ENCODE measurements at places on chromosomes 4 and X.

DNA sequence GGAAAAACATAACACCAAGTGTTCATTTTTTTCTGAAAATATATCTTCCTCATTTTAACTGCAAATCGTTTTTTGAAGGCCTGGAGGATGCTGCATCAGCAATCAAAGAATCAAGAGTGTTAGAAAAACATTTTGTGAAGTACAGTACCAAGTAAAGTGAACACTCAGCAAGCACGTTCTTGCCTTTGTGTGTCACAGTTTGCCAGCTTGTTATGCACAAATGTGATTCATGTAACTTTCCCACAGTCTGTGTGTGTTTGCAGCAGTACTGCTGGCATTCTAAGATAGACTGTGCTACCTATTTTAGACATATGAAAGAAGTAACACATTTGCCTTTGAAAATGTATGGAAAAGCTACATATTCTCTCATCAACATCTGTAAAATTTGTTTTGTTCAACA lies 1617.7 kb downstream of the RPA4 start:
- no peak for DNase-seq

DNA sequence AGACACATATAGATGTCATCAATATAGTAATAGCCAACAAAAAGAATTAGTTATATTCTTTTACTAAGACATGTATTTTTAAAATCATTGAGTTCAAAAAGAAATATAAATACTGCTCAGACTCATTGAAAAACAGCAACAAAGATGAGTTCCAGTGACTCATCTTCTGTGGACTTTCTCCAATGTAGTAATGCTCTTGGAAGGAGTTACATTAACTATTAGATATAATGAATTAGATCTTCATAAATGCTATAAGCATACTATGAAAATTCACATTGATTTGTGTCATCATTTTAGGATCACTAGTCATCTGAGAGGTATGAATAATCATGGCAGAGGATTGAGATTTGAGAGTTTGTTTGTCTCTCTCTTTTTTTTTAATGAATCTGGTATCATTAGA lies 547.8 kb upstream of the PCDH7 start:
- no peak for DNase-seq

- no peak for DNase-seq
Observed at GRCh38 chr4:182975806-182976205, 58.6 kb upstream of the DCTD start.

DNA sequence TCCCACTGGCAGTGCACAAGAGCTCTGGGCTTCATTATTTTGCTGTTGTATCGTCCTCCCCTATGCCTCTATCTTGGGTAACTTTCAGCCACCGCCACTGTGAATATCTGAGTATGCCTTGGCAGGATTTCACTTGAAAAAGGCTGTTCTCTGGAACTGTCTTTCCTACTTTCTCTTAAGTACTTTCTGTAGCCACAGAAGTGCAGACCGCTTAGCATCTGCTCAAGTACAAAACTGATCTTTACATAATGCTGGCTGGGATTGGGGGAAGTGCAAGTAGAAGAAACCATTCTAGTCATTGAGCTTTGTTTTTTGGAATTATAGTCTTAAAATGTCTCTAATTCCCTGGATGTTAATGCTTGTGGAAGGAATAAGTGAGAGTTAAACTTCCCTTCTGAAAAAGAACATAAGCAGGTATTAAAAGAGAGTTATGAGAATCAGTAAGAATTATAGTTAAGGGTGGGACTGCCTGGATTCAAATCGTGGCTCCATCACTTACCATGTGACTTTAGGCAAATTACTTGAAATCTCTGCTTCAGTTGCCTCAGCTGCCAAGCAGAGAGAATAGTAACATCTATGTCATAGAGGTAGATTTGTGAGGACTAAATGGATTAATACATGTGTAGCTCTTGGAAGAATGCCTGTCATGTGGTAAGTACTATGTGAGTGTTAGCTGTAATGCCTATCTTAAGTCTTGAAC lies 77.5 kb downstream of the MID1IP1 start:
- DNase-seq: no peak

DNA sequence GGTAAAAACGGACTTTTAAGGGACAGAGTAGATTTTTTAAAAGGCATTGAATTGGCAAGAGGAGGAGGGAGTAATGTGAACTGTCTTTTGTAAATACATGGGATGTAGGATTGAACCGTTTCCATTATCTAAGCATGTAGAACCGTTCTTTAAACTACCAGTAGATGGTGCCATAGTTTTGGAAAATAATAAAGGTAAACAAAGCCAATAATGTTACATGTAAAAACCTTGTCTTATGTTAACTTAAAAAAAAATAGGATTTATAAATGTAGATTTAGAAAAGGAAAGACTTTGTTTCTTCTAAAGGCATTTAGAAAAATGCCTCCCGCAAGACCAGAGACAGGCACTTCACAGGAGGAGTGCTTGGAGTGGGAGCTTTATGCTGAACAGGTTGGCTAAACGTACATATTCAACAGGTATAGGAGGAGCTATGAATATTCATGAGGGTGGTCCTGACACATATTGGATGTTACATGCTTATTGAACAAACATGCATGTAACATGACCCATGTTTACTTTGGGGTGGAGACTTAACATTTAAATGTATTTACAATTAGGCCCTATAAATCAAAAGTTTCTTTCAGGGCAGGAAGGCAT lies 45.5 kb upstream of the FAM241A start:
- DNase-seq: no peak

- peak; percentile 49 for DNase-seq
Observed at GRCh38 chrX:10615931-10616774, 4.2 kb downstream of the MID1 start.

DNA sequence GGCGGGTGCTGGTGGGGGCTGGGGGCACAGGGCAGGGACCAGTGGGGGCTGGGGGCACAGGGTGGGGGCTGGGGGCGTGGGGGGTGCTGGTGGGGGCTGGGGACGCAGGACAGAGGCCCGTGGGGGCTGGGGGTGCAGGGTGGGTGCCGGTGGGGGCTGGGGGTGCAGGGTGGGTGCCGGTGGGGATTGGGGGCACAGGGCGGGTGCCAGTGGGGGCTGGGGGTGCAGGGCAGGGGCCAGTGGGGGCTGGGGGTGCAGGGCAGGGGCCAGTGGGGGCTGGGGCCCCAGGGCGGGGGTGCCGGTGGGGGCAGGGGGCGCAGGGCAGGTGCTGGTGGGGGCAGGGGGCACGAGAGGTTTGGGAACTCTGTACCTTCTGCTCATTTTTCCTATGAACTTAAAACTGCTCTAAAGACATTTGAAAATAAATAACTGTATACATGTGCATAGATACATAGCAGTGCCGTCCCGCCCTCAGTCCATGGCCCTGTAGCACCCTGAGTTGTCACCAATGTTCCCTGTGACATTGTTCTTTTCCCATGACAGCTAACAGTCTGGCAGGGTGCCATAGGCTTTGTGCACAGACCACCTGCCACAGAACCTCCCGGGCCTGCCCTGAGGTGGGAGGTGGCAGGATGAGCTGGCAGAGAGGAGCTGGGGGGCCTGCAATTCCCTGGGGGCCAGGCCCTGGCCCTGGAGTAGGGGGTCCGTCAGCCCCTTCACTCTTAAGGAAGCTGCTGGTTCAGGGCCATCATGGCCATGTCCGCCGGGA lies 35.6 kb upstream of the ADRA2C start:
- no peak for DNase-seq

GRCh38 chr4:77618383-77619241 lies 13.0 kb downstream of the CXCL13 start:
- peak; percentile 79 for DNase-seq

DNA sequence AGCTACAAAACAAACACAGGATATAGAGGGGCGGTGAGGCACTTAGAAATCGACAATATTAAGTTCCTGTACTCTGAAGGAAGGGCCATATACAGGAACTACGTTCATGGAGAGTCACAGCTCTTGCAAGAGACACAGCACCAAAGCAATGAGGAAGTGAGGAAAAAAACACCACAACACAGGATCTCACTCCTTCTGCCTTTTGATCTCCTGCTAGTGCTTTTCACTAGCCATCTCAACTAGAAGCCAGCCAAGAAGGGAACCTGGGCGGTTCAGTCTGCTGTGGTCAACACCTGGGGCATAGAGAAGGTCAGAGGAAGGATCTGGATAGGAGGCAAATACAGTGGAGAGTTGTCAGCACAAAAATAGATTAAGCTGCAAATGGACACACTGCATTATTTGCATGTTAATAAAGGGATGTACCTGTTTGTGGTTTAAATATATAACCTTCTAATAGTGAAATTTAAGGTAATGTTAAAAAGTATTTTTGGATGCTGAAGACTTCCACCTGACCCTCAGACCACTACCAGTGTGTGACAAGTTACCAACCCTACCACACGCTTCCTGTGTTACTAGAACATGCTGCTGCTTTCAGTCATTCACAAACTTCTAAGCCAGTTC lies 104.6 kb downstream of the DTHD1 start:
- DNase-seq: no peak

- DNase-seq: no peak
Observed at GRCh38 chrX:104318330-104319009, 63.7 kb upstream of the ESX1 start.

GRCh38 chr4:53497487-53498244 lies 93.6 kb downstream of the LNX1 start:
- DNase-seq: peak; percentile 57

- no peak for DNase-seq
Observed at GRCh38 chr4:188960411-188961093, 821.3 kb downstream of the TRIML1 start.

- DNase-seq: no peak
Observed at GRCh38 chr4:70667740-70668535, 1.6 kb upstream of the JCHAIN start.

- DNase-seq: no peak
Observed at GRCh38 chrX:85115252-85115651, 111.6 kb downstream of the APOOL start.

- no peak for DNase-seq
Observed at GRCh38 chr4:168831585-168831918, 178.5 kb downstream of the CBR4 start.

DNA sequence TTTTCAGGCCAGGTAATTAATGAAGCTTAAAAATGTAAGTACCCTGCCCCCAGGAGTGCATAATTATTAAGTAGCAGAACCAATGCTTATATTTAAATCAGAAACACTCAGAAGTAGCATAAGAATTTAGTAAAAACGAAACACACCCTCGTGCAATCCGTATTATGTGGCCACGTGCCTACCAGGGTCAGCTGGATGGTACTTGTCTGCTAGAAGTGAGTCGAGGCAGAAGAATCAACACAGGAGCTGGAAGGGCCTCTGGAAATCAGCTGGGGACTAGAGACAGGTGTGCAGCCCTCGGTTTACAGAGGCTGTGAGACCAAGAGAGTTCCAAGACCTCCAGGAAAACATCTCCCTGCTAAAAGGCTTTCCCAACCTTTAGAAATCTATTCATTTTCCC lies 559 bp upstream of the FAM47E start:
- no peak for DNase-seq

DNA sequence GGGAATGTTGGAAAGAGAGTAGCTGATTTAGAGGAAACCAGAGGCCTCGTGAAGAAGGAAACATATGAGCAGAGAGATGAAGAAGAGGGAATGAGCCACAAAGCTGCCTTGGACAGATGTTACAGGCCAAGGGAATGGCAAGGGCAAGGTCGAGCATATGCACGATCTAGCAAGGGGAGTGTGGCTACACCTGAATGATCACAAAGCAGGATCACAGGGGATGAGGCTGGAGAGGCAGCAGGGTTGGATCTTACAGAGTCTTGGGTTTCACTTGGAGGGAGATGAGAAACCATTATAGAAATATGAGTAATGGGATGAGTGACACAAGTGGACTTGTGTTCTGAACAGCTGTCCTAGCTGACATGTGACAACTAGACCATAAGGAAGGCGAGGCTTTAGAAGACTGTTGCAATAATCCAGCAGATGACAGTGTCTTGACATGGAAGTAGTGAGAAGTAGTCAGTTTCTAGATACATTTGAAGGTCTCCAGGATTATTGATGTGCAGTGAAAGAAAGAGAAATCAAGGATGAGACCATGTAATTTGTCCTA lies 58.7 kb downstream of the RASGEF1B start:
- DNase-seq: no peak

DNA sequence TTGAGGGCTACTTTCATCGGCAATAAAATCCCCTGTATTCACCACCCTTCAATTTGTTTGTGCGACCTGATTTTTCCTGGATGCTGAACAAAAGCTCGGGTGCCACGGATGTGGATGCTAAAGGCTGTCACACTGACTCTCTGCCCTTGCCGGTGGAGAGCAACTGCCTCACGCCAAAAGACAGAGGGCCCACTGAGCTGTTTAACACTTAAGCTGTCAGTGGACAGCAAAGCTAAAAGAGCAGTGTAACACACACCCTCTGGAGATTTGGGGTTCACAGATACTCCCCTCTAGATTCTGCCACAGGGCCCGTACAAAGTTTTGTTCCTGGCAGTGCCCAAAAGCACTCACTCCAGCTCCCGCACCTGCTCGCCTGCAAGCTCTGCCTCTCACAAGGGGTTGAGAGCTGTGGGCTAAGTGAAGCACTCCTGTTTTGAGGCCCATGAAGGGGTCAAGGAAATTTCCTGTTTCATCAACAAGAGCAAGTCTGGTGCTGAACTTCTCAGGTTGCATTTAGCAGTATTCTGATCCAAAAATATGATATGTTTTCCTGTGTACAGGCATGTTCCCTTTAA lies 1571.9 kb downstream of the ADGRL3 start:
- DNase-seq: peak; percentile 50

DNA sequence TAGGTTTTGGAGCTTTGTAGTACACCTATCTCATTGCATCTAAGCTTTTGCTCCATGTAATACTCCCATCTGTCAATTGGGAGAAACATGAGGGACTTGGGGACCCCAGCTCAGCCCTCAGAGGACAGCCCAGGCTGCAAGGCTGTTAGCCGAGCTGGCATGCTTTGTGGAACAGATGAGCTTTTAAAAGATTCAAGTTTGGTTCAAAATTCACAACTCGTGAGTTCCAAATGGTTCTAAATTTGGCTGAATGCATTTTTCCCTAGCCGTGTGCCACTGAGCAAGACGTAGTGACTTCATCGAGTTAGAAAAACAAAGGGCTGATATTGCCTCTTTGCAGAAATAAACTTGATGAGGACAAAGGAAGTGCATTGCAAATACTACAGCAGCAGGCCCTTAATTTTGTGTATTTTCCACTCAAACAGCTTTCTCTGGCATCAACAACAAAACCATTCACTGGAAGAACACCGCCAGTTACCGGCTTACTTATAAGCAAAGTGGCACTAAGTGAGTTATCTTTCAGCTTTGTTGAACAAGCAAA lies 165.0 kb upstream of the HS3ST1 start:
- DNase-seq: no peak

- DNase-seq: no peak
Observed at GRCh38 chrX:149939655-149939904, 1.3 kb upstream of the EOLA2 start.

GRCh38 chr4:1721666-1722550 lies 587 bp downstream of the TACC3 start:
- no peak for DNase-seq

- no peak for DNase-seq
Observed at GRCh38 chrX:124028182-124028581, 66.7 kb downstream of the STAG2 start.

- peak; percentile 92 for DNase-seq
Observed at GRCh38 chr4:61200187-61200915, at the start of gene ADGRL3. ADGRL3 (plus strand) TSS chr4:61200326.

GRCh38 chr4:101035487-101035886 lies 311.8 kb downstream of the PPP3CA start:
- DNase-seq: no peak
